Dorsolateral prefrontal cortex (tissue), 122 donors: ENCODE measurements at places on chromosomes 5 and 9.

GRCh38 chr5:91145333-91145620, 237.8 kb downstream of the ARRDC3 start:
- DNase-seq, result no peak

DNA sequence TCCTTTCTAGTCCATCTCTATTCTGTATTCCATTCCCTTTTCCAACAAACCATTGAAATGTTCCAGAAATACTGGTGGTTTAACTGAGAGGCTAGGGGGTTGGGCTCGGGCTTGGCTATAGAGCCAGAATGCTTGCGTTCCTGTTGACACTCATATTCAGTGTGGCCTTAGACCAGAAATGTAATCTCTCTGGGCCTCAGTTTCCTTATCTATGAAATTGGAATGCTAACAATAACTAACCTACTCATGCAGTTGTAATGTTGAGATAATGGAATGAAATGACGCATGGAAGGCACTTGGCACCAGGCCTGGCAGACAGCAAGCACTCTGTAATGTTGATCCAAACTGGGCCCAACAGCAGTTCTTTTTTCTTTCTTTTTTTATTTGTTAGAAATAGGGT, 26.8 kb downstream of the JADE2 start:
- no peak for DNase-seq

- DNase-seq, result no peak
Measured at GRCh38 chr5:151264113-151264512, 11.1 kb downstream of the GM2A start.

- no peak for DNase-seq
Measured at GRCh38 chr5:14771972-14772371, 99.6 kb downstream of the ANKH start.

- no peak for DNase-seq
Measured at GRCh38 chr9:87840134-87840533, 42.5 kb upstream of the SPATA31E1 start.

DNA sequence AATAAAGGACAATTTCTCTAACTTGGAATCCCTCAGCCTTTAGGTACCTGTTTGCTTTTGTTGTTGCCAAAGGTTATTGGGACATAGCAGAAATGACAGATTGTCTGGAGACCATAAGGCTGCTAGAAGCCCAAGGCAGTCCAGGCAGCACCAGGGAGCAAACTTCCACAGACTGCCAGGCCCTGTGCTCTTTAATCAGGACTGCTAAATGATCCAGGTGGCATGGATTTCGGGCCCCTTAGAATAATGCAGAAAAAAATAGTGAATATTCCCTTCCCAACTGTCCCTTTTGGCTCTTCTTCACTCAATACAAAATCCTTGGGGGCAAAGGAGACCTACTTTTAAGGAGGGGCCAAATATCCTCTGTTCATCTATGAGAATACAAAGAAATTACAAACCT, 73.9 kb downstream of the GABRA1 start:
- no peak for DNase-seq

GRCh38 chr5:173477345-173478040, 139.0 kb downstream of the BOD1 start:
- DNase-seq, result no peak

DNA sequence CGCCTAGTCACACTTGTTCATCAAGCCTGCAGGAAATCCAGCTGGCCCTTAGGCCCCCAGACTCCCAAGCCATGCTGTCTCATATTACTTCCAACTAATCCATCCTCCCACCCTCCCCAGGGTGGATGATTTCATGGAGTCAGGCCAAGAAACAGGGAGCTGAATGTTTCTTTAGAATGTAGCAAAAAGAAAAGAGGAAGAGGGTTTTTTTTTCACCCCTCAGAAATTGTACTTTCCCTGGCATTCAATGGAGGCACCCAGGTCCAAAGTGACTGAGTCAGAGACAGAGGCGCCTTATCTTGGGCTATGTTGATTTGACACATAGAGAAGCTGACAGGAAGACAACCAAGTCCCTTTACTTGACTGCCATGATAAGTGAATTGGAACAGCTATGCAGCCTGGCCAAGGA, 260.2 kb upstream of the NR4A3 start:
- no peak for DNase-seq

DNA sequence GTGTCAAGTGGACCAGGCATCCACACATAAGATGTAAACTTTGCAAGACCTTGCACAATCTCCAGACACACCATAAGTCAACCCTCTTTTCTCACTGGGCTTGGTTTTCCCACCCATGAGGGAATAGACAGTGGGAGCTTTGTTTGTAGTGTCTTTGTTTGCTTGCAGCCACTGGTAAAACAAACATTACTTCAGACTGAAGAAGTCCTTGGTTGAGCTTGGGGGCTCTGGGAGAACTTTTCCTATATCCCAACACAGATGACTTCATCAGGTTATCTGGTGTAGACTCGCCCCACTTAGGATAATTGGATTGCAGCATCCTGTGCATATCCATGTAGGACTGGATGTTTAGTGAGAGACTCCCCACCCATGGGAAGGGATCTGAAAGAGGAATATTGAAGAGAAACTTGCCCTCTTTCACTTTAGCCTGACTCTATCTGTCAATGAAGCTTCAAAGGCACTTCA, 11.5 kb upstream of the ADGRV1 start:
- no peak for DNase-seq

- DNase-seq, result no peak
Measured at GRCh38 chr5:101663543-101663942, 632.5 kb downstream of the SLCO4C1 start.

- no peak for DNase-seq
Measured at GRCh38 chr5:141951332-141951781, 6.6 kb downstream of the PCDH12 start.

GRCh38 chr9:126144603-126145456, 181.8 kb upstream of the MVB12B start:
- no peak for DNase-seq

DNA sequence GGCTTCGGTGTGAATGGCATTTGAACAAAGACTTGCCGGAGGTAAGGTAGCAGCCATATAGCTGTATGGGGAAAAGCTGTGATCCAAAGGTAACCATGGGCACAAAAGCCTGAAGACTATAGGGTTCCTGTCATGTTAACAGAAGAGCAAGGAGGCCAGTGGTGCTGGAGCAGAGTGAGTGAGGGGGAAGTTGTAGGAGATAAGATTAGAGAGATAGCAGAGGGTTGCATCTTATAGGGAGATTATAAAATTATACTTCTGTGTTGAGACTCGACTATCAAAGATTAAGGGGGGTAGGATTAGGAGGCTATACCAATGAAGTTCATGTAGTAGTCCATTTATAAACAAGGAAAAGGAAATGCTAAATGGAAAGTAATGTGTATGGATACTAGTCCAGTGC, 3.3 kb downstream of the NCBP1 start:
- DNase-seq, result no peak

DNA sequence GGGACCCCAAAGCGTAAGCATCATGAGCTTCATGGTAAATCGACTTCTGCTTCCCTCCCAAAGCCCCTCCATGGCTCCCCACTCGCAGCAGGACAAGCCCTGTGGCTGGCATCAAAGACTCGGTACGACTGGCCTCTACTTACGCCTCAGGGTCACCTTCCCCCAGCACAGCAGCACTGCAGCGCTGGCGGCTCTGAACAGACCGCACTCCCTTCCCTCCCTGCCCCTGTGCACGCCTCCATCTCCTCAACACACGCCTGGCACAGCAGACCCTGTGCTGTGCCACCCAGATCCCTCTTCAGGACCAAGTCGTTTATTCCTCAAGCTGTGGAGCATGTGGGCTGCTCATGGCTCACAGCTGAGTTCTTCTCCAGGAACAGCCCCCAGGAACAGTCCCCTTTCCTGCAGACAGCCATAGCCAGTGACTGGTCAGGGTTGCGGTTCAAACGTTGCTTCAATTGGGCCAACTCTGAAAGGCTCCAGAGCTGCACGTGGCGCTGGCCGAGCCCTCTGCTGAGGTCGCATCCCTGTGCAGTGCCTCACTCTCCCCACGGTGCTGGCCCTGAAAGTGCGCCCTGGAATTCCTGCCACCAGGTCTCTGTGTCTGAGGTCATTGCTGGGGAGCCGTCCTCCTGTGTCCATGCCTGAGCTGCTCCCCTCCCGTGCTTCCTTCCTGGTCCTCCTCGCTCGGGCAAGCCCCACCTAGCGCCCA, 88.0 kb downstream of the ZNF354C start:
- DNase-seq, result no peak

DNA sequence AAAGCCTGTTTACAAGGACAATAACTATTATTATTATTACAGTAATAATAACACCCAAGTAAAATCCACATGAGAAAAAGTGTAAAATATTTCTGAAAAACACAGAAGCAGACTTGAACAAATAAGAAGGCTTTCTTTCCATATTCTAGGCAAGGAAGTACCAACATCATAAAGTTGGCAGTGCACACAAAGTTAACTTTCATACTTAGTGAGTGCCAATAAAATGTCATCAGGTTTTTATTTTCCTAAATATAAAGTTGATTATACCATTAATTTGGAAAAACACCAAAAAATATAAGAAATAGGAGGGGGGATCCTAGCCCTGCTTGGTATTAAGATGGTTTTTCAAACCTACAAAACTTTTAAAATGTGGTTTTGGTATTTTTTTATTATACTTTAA, 161.4 kb downstream of the PRELID2 start:
- no peak for DNase-seq

- DNase-seq, result no peak
Measured at GRCh38 chr9:95229230-95229915, 88.1 kb downstream of the FANCC start.

- DNase-seq, result no peak
Measured at GRCh38 chr5:116394186-116394867, 180.3 kb downstream of the SEMA6A start.

GRCh38 chr9:36316049-36316448, 57.8 kb upstream of the GNE start:
- no peak for DNase-seq

GRCh38 chr5:142506046-142506445, 179.8 kb downstream of the FGF1 start:
- no peak for DNase-seq

DNA sequence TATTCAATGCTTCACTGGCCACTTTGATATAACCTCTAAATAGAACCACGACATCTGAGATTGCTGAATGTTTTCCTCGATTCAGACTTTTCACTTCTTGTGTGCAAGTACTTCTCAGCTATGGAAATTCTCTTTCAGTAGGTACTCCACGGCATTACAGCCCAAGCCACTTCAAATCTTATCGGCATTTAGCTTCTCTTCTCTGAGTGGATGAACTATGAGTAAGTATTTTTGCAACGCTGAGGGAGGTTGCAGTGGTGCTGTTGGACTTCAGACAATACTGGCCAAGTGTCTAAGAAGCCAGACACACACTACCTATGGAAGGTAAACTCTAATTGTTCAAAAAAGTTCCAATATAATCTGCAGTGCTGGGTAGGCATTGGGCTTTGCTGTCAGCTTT, 60.1 kb downstream of the FBN2 start:
- no peak for DNase-seq

GRCh38 chr9:29198861-29199260, 1625.6 kb upstream of the C9orf72 start:
- no peak for DNase-seq

DNA sequence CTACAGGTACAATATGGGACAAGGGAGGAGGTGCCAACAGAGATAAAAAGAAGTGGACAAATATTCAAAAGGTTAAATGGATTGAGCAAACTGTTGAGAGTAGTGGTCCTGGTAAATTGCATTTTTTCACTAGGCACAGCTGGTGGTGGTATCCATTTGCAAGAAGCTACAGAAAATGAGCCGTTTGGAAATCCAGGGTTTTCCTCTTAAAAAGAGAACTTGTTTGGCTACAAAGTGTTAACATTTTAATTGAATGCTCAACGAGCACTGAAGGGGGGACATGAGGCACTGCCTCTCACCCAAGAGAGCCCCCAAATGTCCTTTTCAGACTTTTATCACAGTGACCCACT, 491 bp upstream of the ZCCHC9 start:
- DNase-seq, result no peak

GRCh38 chr5:2695200-2695891, 56.1 kb downstream of the IRX2 start:
- DNase-seq, result no peak

- no peak for DNase-seq
Measured at GRCh38 chr9:98427491-98427890, 172.0 kb upstream of the TBC1D2 start.

- no peak for DNase-seq
Measured at GRCh38 chr9:68728731-68729130, 23.7 kb downstream of the PIP5K1B start.

DNA sequence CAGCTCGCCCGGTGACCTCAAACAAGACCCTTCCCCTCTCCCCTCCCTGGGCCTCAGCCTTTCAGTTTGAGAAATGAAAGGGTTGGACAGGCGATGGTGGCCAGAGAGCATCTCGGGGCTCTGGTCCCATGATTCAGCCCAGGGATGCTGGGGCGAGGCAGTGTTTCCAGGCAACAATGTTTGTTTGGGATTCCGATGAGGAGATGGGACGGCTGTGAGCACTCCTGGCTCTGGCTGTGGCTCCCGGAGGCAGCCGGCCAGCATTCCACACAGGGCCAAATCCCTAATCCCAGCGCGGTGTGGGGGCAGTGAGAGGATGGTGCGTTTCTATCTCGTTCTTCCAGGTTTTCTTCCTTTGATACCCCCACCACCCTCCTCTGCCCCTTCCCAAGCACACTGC, 66.0 kb downstream of the HMCN2 start:
- DNase-seq, result no peak

- DNase-seq, result no peak
Measured at GRCh38 chr5:40277161-40277906, 402.4 kb upstream of the PTGER4 start.

DNA sequence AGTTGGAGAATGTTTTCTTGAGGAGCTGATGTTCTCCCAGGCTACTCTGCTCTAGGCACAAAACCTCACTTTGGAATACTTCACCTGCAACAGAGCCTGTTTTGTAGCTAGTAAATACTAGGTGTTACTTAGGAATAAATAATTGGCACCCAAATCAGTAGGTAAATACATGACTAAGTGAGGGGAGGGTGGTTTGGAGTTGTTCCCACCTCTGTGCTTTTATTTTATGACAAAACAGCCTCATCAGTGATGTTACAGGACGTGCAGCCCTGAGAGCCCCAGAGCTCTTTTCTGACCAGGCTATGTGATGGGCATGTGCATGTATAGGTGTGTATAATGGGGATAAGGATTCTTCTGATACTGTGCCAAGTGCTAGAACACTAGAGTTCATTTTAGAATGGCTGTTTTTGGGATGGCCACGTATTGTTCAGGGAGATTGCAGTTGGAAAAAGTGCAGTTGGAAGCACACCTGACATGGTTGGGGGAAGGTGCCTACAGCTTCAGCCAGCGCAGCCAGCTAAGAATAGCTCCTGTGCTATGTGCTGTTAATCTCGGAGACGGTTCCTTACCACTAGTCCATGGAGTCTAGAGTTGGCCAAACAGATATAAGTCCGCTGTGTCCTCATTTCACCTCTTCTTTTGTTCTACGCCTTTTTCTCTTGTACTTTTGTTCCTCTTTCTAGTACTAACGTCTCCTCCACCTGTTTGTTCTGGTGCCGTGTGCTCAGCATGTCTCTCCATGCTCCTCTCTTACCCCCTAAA, 284.7 kb downstream of the FANCC start:
- no peak for DNase-seq

DNA sequence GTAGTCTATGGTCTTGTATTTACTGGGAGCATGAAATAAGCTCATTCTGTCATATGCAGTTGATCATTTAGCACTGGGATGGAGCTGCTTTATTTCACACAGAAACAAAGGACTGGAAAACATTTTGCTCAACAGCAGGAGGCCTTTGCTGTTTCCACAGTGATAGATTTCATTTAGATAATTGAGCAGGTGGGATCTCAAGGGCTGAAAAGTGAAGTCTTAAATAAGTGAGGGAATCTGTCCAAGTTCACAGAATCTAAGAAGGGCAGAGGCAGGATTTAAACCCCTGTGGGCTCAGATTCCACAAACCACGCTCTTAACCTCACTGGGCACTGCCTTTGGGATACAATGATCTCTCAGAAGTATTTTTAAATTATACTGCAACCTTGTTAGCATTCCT, 47.8 kb downstream of the PRLR start:
- no peak for DNase-seq
